ENCODE measurements at places on chromosomes 7 and 10. TPM values are rescaled to one million over a fixed set of nuclear protein-coding genes. Genes with fewer than 3 reads are reported as not detected.

The SPDYE5 gene
- not detected for total RNA-seq

The MBL2 gene
- not detected for total RNA-seq

The NUPR2 gene
- total RNA-seq, result not detected

The TFPI2 gene
- total RNA-seq, result 66.2 TPM

GRCh38 chr10:31582365-31583052 is 263.5 kb downstream of the ZEB1 start:
- no peaks in the 10 kb centered on the region for H3K36me3 ChIP-seq
- H3K4me3 ChIP-seq, result no peak overlapping the region
- H3K27ac ChIP-seq, result no peak overlapping the region
- H3K4me1 ChIP-seq, result no peaks in the 10 kb centered on the region
- peak; percentile 17 for DNase-seq

DNA sequence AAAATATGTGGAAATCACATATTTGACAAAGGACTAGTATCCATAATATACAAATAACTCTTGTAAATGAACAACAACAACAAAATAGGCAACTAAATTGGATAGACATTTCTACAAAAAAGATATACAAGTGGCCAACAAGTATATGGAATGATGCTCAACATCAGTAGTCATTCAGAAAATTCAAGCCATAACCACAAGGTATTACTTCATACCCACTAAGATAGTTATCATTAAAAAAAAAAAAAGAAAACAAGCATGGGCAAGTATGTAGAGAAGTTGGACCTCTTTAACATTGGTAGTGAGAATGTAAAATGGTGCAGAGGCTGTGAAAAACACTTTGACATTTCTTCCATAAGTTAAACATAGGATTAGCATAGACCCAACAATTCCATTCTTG is 80.8 kb downstream of the CYP26A1 start:
- peaks cover 8% of the 10 kb centered on the region for H3K4me1 ChIP-seq
- H3K27me3 ChIP-seq, result no peaks in the 10 kb centered on the region
- H3K36me3 ChIP-seq, result no peaks in the 10 kb centered on the region
- DNase-seq, result peak; percentile 10
- H3K27ac ChIP-seq, result no peak overlapping the region

DNA sequence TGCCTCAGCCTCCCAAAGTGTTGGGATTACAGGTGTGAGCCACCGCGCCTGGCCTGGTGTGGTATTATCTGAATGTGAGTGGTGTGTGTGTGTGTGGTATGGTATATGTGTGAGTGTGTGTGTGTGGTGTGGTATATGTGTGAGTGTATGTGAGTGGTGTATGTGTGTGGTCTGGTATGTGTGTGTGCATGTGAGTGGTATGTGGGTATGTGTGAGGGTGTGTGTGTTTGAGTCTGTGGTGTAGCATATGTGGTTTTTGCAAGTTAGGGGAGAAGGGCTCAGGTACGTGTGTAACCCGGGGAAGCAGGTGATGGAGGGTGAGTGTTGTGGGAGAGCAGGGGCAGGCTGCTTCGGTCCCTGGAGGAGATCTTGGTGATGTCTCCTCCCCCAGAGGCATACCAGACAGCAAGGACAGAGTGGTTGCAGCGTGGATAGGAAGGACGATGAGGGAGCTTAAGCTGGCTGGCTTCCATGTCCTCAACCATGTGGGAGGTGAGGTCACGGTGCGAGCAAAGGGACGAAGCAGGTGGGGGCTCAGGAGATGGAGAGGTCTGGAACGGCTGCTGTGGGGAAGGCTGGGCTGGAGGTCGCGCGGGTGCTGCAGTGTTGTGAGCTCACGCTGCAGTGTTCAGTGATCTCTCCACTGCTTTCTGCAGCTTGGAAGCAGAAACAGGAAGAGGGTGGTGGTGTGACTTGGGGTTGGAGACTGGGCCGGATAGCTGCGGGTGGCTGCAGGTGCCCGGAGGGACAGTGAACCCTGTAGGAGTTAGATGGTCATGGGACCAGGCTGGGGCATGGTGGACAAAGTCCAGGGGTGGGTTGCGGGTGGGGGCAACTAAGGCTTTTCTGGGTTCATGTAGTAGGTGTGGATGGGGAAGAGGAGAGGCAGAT is 5.0 kb downstream of the ZYX start:
- H3K4me3 ChIP-seq, result peak overlapping the region; percentile 91
- H3K36me3 ChIP-seq, result peaks cover 71% of the 10 kb centered on the region
- peak overlapping the region; percentile 21 for H3K27ac ChIP-seq
- DNase-seq, result peak; percentile 54
- H3K27me3 ChIP-seq, result no peaks in the 10 kb centered on the region
- H3K4me1 ChIP-seq, result peaks cover 59% of the 10 kb centered on the region

GRCh38 chr7:95368235-95368634 is 27.9 kb downstream of the PON3 start:
- no peak overlapping the region for H3K4me3 ChIP-seq
- H3K36me3 ChIP-seq, result no peaks in the 10 kb centered on the region
- H3K27ac ChIP-seq, result no peak overlapping the region
- no peaks in the 10 kb centered on the region for H3K4me1 ChIP-seq

DNA sequence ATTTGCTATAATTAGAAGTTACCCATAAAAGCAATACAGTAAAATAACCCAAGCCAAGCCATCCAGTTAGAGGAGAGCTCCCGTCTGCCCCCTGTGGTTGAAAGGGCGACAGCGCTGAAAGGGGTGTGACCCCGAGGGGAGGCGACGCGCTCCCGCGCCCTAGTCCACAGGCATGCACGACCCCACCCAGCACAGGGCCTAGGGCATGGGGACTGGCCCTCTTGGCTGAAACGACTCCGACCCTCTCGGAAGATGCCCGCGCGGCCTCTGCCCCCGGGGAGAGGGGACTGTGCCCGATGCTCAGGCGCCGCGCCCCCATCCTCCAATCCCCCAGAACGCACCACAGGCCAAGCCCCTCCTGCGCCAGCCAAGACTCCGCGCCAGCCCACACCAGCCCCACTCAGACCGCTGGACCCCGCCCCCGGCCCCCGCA is 64.0 kb downstream of the CSGALNACT2 start:
- peak overlapping the region; percentile 28 for H3K4me3 ChIP-seq
- H3K27me3 ChIP-seq, result no peaks in the 10 kb centered on the region
- DNase-seq, result no peak
- H3K4me1 ChIP-seq, result peaks cover 4% of the 10 kb centered on the region
- H3K27ac ChIP-seq, result no peak overlapping the region

GRCh38 chr10:12636571-12636970 is 287.2 kb downstream of the CAMK1D start:
- DNase-seq, result no peak
- no peaks in the 10 kb centered on the region for H3K27me3 ChIP-seq
- no peaks in the 10 kb centered on the region for H3K4me1 ChIP-seq
- H3K27ac ChIP-seq, result no peak overlapping the region

- no peaks in the 10 kb centered on the region for H3K27me3 ChIP-seq
- H3K4me3 ChIP-seq, result no peak overlapping the region
- H3K27ac ChIP-seq, result no peak overlapping the region
- no peak for DNase-seq
Observed at GRCh38 chr10:125788156-125789034, 12.8 kb upstream of the MMP21 start.

GRCh38 chr7:55129541-55130394 is 111.0 kb downstream of the EGFR start:
- no peaks in the 10 kb centered on the region for H3K27me3 ChIP-seq
- H3K27ac ChIP-seq, result peak overlapping the region; percentile 100
- peak; percentile 67 for DNase-seq
- no peaks in the 10 kb centered on the region for H3K36me3 ChIP-seq
- peaks cover 83% of the 10 kb centered on the region for H3K4me1 ChIP-seq
- H3K4me3 ChIP-seq, result no peak overlapping the region

DNA sequence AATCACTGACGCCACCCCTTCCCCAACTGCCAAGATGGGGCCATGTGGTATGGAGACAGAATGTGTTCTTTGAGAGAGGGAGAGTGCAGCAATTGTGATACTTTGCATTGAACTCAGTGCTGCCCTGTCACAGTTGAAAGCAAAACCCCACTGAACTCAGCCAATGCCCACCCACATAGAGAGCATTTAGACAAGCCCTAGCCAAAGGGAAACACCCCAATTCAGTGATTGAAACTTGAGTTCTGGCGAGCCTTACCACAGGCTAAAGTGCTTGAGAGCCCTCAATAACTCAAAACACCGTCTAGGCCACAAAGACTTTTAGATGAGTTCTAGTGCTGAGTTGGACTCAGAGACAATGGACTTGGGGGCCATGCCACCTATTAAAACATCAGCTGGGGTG is 751.9 kb upstream of the POT1 start:
- no peak overlapping the region for H3K4me3 ChIP-seq
- H3K36me3 ChIP-seq, result no peaks in the 10 kb centered on the region
- H3K27ac ChIP-seq, result no peak overlapping the region
- DNase-seq, result no peak
- H3K4me1 ChIP-seq, result no peaks in the 10 kb centered on the region

DNA sequence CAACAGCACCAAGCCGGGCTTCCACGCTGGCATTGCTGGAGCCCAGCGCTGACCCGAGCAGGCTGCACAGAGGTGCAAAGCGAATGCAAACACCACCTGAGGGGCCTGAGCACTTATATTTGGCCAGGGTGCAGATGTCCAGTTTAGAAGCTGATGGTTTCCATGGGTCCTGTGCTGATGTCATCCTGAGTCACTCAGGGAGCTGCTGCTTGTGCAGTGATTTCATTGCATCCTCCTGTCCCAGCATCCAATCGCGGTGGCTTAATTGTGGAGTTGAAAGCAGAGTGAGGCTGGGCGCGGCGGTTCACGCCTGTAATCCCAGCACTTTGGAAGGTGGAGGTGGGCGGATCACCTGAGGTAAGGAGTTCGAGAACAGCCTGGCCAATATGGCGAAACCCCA is 410.2 kb upstream of the KLF6 start:
- H3K4me3 ChIP-seq, result no peak overlapping the region
- H3K36me3 ChIP-seq, result no peaks in the 10 kb centered on the region
- no peaks in the 10 kb centered on the region for H3K4me1 ChIP-seq
- DNase-seq, result peak; percentile 49
- H3K27ac ChIP-seq, result no peak overlapping the region

DNA sequence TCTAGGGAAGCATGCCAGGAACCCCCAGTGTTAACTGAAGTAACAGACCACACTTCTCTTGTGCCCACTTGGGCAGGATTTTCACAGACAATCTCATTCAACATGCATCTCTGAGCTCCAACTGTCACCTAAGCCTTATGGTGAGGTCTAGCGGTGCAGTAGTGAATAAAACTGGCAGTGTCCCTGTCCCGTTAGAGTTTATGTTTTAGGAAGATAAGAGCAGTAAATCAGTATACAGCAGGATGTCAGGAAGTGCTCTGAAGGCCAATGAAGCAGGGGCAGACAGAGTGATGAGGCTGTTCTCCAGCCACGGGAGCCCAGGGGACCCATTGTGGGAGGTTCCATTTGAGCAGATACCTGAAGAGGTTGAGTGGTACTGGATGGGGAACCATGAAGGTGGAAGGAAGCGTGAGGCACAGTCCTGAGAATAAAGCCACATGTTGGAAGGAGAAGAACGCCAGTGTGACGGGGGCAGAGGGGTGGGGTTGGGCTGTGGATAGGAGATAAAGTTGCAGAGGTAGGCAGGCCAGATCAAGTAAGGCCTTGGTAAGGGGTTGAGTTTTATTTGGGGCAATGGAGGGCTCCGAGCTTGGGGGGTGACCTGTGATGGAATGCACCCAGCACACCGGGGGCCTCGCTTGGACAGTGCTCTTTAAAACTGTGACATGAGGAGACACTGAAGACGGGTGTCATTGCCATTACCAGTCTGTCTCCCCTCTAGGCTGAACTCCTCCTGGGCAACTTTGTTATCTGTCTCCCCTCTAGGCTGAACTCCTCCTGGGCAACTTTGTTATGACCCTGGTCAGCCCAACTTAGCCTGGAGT is 6.6 kb downstream of the GDF10 start:
- H3K4me1 ChIP-seq, result no peaks in the 10 kb centered on the region
- no peaks in the 10 kb centered on the region for H3K36me3 ChIP-seq
- peaks cover 20% of the 10 kb centered on the region for H3K27me3 ChIP-seq
- H3K4me3 ChIP-seq, result no peak overlapping the region
- no peak overlapping the region for H3K27ac ChIP-seq
- no peak for DNase-seq

GRCh38 chr7:56079450-56080185 is 13.1 kb downstream of the PHKG1 start:
- peaks cover 6% of the 10 kb centered on the region for H3K36me3 ChIP-seq
- no peak overlapping the region for H3K27ac ChIP-seq
- peaks cover 11% of the 10 kb centered on the region for H3K4me1 ChIP-seq
- peak; percentile 57 for DNase-seq

- H3K4me3 ChIP-seq, result peak within 1 kb of the TSS; percentile 46
- peaks cover 3% of the 10 kb centered on the region for H3K36me3 ChIP-seq
- H3K27me3 ChIP-seq, result no peaks in the 10 kb centered on the region
- DNase-seq, result no peak
- peaks cover 18% of the 10 kb centered on the region for H3K4me1 ChIP-seq
- H3K27ac ChIP-seq, result peak within 1 kb of the TSS; percentile 14
Observed at GRCh38 chr7:50782375-50783208, at the start of gene GRB10. Gene GRB10, minus strand, starts transcription at chr7:50782896. Its CDS starts 50,574 bp downstream, at chr7:50732322.

DNA sequence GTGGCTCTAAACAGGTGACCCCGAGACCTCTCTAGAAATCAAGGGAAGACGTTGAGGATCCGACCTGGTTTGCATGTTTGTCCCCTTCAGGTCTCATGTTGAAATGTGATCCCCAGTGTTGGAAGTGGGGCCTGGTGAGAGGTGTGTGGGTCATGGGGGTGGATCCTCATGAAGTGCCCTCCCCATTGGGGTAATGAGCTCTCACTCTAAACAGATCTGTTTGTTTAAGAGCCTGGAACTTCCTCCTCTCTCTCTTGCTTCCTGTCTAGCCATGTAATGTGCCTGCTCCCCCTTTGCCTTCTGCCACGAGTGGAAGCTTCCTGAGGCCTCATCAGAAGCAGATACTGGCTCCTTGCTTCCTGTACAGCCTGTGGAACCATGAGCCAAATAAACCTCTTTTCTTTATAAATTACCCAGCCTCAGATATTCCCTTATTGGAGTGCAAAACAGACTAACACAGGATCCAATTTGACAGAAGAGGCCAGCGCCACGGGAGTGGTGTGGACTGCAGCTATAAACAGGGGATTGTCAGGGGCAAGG is 10.8 kb upstream of the POLM start:
- no peaks in the 10 kb centered on the region for H3K27me3 ChIP-seq
- no peak overlapping the region for H3K27ac ChIP-seq
- peaks cover 11% of the 10 kb centered on the region for H3K4me1 ChIP-seq
- DNase-seq, result no peak

- peaks cover 12% of the 10 kb centered on the region for H3K27me3 ChIP-seq
- H3K36me3 ChIP-seq, result no peaks in the 10 kb centered on the region
- H3K27ac ChIP-seq, result no peak overlapping the region
- H3K4me3 ChIP-seq, result no peak overlapping the region
Observed at GRCh38 chr10:117391436-117392205, 16.4 kb upstream of the PDZD8 start.

DNA sequence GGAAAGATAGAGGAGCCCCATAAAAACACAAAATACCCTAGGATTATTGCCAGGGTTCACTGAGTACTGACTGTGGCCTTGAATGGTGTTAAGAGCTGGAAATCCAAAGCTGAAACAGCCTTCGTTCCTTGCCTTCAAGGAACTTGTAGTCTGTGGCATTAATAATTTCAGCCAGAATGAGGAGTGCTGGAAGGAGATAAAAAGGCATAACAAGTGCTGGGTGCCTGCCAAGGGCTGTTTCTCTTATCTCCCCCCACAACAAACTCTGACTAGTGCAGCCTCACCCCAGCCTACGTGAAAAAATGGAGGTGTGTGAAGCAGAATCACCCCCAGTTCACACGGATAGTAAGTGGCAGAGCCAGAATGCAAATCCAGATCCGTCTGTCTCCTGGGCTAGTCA is 199.1 kb upstream of the LYZL2 start:
- peaks cover 18% of the 10 kb centered on the region for H3K4me1 ChIP-seq
- no peaks in the 10 kb centered on the region for H3K27me3 ChIP-seq
- no peak overlapping the region for H3K4me3 ChIP-seq
- peak; percentile 61 for DNase-seq
- H3K36me3 ChIP-seq, result no peaks in the 10 kb centered on the region
- H3K27ac ChIP-seq, result no peak overlapping the region

- DNase-seq, result peak; percentile 48
- peaks cover 25% of the 10 kb centered on the region for H3K4me1 ChIP-seq
- H3K36me3 ChIP-seq, result no peaks in the 10 kb centered on the region
- peaks cover 42% of the 10 kb centered on the region for H3K27me3 ChIP-seq
Observed at GRCh38 chr7:117323305-117323850, 520 bp upstream of the WNT2 start.
